ENCODE measurements at places on chromosomes 2 and 18.

DNA sequence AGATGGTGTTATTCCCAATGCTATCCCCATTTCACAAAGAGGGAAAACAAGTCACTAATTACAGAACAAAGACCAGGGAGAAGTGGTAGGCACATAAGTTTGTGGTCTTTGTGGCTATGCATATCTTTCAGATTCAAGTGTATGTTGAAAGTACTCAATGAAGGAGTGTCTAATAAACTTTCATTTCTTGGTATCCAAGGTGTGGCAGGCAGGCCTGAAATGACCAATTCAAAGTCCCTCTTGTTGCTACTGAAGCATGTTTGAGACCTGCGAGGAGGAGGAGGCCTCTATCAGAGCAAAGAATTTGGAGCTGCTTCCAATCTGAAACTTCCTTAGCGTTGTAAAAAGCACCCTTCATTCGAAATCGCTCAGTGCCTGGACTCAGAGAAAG, 60.9 kb upstream of the KLF7 start:
- DNase-seq, result no peak

- DNase-seq, result no peak
Measured at GRCh38 chr2:28086611-28087010, 196.1 kb downstream of the BABAM2 start.

- DNase-seq, result no peak
Measured at GRCh38 chr2:215777465-215778044, 235.8 kb downstream of the MREG start.

- DNase-seq, result no peak
Measured at GRCh38 chr2:79717364-79718007, 204.6 kb downstream of the CTNNA2 start.

DNA sequence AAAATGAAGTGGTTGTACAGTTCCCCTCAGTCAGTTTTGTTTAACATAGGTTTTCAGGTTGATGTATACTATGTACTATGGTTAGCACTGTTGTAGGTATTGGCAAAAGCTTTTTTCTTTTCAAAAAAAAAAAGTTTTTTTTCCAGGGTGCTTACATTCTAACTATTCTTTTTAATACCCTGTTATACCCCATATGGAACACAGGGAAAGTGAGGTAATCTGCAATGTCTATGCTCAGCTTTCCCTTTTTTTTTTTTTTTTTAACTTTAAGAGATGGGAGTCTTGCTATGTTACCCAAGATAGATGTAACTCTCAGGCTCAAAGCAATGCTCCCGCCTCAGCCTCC, 590 bp upstream of the CCDC138 start:
- DNase-seq, result no peak

DNA sequence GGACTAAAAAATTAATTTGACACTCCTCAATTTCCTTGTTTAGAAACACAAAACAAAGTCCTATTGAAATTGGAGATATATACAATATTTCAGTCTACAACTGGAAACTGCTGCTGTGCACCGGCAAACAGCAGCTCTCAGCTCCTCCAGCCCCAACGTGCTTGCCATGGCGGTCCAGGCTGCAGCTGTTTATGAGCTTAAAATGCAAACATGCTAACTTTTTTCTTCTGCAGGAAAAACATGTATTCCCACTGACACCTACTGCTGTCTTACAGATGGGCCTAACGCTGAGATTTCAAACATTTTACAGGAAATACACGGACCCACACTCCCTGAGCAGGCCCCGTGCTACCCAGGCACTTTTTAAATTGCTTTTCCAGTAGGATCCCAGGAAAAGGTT, 195.5 kb downstream of the BCL11A start:
- no peak for DNase-seq

- DNase-seq, result no peak
Measured at GRCh38 chr2:208172125-208172524, 8.7 kb upstream of the CRYGA start.

GRCh38 chr18:55529581-55529980, 58.4 kb downstream of the TCF4 start:
- no peak for DNase-seq

DNA sequence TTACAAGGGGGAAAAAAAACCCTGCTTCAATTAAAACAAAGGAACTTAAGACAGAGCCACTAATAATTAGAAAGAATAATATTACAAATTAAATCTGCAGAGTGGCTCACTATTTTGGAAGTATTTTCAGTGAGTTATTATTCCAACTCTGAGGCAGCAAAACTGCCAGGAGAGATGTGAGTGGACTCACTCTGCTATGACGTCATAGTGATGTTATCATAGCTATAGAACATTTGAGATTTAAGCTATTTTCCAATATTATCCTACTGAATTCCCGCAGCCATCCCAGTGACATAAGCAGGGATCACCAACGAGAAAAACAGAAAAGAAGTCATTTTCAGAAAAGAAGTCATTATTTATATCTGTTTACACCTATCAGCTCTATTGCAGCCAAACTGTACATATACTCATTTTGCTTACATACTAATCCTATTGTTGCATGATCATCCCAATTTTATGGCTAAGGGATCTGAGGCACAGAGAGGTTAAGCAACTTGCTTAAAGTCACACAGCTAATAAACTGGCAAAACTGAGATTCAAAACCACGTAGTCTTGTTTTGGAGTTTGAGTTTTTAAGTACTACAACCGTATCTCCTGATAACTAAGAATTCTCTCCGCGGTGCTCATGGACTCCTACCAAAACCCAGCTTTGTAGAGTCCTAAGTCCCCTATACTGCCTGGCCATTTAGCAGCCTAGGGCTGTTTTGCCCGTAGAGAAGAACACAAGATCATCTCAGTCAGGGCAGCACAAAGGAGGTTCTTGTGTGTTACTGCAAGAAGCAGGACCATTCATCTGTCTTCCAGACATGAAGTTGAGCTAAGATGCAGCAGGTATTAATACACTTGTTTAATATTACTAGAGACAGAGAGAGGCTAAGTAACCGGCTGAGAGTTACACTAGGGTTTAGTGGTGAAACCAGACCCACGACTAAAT, 299.8 kb downstream of the TCF4 start:
- no peak for DNase-seq

DNA sequence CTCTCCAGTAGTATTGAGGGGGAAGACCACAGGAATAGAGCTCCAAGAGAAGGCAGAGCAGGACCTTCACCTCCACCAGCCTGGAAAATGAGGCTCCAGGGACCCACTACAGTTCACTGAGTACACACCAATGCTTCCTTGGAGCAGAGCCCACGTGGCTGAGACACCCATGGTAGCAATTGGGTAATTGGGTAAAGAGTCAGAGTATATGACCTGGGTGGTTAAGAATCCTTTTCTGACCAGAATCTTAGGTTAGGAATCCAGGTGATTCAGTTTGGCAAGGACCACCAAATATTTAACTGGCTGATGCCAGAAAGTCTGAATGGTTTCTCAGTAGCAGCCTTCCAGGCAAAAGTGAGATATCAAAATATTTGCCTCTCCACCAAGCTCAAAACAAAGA, 107.7 kb downstream of the MDH1 start:
- no peak for DNase-seq

DNA sequence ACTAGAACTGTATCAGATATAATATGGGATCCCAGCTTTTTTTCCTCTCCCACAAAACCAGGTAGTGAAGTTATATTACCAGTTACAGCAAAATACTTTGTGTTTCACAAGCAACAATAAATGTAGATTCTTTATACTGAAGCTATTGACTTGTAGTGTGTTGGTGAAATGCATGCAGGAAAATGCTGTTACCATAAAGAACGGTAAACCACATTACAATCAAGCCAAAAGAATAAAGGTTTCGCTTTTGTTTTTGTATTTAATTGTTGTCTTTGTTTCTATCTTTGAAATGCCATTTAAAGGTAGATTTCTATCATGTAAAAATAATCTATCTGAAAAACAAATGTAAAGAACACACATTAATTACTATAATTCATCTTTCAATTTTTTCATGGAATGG, 77.7 kb upstream of the CSRNP3 start:
- DNase-seq, result no peak

DNA sequence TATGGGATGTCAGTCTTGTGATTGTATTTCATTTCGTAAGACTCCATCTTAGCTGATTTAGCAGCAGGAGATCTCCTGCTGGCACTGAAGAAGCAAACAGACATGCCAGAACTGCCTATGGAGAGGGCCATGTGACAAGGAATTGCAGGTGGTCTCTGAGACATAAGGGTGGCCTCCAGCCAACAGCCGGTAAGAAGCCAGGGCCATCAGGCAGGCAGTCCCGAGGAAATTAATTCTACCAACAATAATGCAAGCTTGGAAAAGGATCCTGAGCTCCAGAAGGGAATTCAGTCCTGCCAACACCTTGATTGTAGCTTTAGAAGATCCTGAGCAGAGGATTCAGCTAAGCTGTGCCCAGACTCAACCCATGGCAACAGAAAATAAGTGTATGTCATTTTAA, 87.1 kb upstream of the DNAJC10 start:
- no peak for DNase-seq

DNA sequence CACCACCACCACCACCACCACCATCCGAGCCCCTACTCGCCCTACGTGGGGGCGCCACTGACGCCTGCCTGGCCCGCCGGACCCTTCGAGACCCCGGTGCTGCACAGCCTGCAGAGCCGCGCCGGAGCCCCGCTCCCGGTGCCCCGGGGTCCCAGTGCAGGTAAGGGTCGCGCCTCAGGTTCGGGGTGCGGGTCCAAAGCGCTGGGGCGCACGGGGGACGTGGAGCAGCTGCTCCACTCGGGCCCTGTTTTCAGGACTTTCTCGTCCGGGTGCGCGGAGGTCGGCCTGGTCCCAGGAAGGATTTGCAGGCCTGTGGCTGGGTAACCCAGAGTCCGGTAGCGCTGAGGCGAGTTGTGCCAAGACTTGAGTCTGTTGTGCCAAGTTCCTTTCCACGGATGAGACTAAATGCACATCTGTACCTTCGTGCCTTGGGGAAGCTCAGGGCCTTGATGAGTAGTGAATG, 2.8 kb downstream of the GATA6 start:
- no peak for DNase-seq

DNA sequence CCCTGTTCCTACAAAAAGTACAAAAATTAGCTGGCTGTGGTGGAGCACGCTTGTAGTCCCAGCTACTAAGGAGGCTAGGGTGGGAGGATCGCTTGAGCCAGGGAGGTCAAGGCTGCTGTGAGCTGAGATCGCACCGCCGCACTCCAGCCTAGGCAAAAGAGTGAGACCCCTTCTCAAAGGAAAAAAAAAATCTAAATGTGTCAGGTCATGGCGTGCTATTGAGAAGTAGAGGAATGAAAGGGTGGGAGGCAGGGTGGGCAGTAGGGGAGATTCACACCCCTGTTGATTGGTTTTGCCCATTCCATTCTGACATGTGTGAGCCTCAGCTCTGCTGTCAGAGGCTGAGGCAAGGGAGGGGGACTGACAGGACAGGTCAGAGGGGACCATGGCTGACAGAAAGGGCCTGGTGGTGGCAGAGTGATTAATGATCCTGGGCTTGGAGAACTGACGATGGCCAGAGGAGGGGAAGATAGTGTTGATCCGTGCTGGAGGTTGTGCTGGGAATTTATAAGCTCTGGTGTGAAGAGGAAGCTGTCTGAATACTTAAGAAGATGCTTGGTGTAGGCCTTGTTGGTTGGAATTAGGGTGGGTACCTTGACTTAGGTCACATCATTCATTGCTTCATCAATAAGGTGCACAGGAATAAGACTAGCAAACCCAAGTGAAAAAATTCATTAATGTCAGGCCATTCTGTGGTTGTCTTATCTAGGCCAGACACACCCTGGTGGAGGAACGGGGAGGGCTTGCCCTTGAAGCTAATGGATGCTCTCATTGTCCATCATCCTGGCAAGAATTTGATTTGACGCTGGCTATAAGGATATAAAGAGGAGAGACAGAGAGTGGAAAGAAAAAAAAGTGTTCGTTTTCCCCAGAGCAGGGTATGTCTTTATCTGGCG, 19.1 kb upstream of the SMARCAL1 start:
- no peak for DNase-seq

DNA sequence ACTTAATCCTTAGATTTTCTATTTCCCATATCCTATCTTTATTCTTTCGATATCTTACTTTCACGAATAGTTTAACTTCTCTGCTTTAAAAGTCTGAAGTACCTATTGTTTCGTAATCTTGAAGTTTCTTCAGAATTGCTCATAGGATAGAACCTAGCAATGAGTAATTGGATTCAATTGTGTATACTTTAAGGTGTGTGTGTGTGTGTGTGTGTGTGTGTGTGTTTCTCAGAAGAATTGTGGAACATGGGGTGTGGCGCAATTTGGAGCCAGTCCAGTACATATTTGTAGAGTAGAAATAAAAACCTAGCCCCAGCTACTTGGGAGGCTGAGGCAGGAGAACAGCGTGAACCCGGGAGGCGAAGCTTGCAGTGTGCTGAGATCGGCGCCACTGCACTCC, 897.6 kb downstream of the BCL11A start:
- no peak for DNase-seq

DNA sequence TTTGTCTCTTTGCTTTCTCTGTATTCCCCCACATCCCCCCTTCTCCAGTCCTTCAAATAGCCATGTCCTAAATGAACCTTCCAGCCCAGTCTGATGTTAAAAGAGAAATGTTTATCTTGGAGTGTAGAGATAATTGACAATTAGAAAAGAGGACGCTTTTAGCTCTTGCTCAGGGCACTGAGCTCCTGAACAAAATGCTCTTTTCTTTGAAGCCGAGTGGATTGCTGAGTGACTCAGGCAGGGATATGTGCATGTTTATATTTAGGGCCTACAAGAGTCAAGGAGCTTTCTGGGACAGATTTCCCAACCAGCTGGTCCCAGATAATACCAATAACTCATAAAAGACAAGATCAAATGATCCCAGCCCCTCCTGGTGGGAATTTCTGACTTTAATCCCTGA, 88.0 kb upstream of the SETBP1 start:
- no peak for DNase-seq

DNA sequence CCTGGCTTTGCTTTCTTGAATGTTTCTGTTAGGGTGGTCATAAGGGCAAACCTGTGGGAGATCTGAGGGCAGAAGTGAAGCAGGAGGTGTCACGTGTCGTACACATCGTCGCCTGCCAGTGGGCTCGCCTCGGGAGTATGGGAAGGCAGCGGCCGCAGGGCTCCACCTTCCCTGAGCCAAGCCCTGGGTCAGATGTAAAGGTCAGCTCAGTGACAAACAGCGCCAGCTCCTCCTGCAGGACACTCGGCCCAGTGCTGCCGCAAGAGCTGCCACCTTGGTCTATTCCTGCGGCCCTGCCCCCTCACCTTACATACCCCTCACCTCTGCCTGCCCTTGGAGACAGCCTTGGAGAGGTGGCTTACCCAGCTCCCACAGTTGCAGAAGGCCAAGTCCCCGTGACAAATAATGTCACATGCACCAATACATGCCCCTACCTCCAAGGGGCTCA, 64.2 kb downstream of the PSMG2 start:
- no peak for DNase-seq

DNA sequence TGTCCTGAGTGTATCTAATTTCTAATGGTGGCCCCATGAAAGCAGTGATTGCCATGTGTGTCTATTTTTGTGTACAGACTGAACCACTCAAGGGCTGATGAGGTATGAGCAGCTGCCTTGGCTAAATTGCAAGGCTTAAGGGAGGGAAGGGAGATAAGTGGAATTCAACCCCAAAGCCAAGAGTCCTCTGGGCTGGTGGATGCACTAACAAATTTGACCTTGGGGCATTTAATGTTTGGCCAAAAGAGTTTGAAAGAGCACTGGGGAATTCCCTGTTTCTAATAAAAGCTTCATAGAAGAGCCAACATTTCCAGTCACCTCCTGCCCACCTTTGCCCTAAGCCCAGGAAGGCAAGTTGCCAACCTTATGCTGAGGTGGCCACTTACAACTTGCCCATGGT, 172.1 kb downstream of the SETBP1 start:
- no peak for DNase-seq

- DNase-seq, result no peak
Measured at GRCh38 chr18:36096955-36097354, 29.6 kb upstream of the RPRD1A start.

- DNase-seq, result no peak
Measured at GRCh38 chr2:27073782-27074181, 2.3 kb upstream of the OST4 start.

GRCh38 chr2:236888794-236889780, 196.6 kb upstream of the COPS8 start:
- no peak for DNase-seq
